Testis (tissue), 5 donors: ENCODE measurements at places on chromosomes 13 and 19.

DNA sequence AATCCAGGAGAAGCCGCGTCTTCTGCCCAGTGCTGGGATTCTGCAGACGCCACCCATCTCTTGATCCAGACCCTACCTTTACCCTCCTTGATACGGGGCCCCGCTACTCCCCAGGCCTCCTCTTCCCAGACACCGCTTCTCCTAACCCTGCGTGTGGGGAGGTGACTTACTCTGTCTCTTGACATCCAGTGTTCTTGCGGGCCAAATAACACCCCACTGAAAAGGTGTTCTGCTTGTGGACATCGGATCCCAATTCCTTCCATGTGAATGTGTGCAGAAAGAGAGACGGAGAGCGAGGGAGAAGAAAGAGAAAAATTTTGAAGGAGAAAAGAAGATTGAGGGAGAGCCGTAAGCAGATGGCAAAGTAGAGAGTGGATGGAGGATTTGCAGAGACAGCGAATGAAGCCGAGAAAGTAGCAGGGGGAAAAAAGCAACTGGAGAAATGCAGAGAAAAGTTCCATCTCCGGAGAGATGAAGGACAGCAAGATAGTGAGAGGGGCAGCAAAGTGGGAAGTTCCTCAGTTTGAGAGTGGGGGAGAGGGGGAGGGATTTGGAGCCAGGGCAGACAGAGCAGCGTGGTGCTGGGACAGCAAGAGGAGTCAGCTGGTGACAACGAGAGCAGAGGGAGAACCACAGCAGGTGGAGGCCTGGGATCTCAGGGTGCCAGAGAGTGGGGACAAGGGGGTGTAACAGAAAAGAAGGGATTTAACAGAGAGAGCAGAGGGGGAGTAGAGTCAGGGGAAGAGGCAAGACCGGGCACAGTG lies 814 bp downstream of the ZNF480 start:
- no peak for DNase-seq

- peak; percentile 67 for DNase-seq
These were observed 8.5 kb downstream of the UBXN6 start for GRCh38 chr19:4449022-4449638.

- DNase-seq, result no peak
These were observed 22.4 kb upstream of the MATK start for GRCh38 chr19:3808420-3809143.

GRCh38 chr13:27113436-27113835 lies 58.2 kb downstream of the USP12 start:
- DNase-seq, result no peak

- no peak for DNase-seq
These were observed 207.2 kb downstream of the SPRY2 start for GRCh38 chr13:80133631-80134261.

- DNase-seq, result no peak
These were observed 813 bp downstream of the ZNF562 start for GRCh38 chr19:9673912-9674662.

DNA sequence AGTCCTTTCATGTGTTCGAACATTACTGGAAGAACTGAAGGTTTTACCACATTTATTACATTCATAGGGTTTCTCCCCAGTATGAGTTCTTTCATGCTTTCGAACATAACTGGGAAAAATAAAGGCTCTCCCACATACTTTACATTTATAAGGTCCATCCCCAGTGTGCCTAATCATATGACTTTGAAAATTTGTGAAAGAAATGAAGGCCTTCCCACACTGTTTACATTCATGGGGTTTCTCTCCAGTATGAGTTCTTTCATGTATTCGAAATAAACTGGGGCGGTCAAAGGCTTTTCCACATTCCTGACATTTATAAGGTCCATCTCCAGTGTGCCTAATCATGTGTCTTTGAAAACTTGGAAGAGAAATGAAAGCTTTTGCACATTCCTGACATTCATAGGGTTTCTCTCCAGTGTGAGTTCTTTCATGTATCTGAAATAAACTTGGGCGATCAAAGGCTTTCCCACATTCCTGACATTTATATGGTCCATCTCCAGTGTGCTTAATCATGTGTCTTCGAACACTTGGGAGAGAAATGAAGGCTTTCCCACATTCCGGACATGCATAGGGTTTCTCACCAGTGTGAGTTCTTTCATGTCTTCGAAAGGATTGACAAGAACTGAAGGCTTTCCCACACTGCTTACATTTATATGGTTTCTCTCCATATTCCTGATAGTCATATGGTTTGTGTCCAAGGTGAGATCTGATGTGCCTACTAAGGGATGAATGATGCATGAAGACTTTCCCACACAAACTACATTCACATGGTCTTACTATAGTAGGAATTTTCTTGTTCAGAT lies 24.0 kb downstream of the ZNF564 start:
- DNase-seq, result no peak

GRCh38 chr19:45613926-45614725 lies 12.1 kb upstream of the GPR4 start:
- no peak for DNase-seq

DNA sequence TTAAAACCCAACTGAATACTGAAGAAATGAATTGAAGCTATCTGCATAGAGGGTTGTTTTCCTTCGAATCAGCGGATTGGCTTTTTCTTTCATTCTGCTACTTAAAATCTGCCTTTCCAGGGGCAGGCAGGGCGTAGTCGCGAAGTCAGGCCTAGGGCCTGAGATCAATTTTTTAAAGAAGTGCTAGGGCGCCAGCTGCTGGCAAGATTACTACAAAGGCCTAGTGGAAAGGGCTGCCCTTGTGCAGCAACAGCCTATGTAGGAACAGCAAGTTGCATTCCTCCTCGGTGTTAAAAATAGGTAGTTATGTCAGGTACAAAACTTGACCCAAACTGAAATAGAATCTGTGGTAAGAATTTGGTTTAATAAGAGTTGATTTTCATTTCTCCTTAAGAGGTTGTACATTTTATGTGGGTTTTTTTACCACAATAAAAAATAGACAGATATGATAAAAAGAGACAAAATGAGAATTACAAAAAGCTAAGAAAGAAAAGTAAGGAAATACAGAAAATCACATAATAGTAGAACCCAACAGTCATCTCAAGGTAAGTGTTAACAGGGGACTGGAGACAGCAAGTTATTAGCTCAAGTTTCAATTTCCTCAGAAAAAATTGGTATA lies 9.5 kb upstream of the URAD start:
- DNase-seq, result peak; percentile 68

- DNase-seq, result no peak
These were observed 589.3 kb upstream of the ARGLU1 start for GRCh38 chr13:107157271-107157670.

DNA sequence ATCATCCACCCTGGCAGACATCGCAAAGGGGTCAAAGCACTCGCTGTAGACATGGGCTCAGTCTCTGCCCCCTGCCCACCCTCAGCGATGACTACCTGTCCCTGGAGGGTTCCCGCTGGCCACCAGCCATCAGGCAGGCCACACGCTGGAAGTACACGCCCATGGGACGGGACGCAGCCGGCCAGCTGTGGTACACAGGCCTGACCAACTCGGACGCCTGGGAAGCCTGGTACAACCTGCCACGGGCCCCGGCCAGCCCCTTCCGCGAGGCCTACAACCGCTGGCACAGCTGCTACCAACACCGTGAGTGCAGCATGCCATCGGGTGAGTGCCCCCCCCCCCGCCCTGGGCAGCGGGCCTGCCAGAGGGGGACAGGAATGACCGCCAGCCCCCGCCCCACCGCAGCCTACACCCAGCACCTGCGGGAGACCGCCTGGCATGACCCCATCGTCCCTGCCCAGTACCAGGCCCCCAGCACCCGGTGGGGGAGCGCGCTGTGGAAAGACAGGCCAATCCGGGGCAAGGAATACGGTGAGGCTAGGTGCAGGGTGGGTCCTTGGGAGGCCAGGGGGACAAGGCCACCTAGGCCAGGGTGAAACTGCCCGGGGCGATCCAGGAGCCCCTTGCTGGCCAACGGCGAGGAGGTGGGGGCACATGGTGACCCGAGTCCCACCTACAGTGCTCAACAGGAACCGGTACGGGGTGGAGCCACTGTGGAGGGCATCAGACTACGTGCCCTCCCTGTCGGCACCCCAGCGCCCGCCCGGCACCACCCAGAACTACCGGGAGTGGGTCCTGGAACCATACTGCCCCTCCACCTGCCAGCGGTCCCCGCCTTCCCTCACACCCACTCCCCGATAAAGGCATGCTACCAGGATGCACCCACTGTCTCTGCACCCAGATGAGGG lies 4.4 kb downstream of the TEKTIP1 start:
- no peak for DNase-seq

- DNase-seq, result no peak
These were observed 5.7 kb downstream of the USPL1 start for GRCh38 chr13:30623392-30623791.

- DNase-seq, result no peak
These were observed 2.4 kb downstream of the FBN3 start for GRCh38 chr19:8146877-8147581.

DNA sequence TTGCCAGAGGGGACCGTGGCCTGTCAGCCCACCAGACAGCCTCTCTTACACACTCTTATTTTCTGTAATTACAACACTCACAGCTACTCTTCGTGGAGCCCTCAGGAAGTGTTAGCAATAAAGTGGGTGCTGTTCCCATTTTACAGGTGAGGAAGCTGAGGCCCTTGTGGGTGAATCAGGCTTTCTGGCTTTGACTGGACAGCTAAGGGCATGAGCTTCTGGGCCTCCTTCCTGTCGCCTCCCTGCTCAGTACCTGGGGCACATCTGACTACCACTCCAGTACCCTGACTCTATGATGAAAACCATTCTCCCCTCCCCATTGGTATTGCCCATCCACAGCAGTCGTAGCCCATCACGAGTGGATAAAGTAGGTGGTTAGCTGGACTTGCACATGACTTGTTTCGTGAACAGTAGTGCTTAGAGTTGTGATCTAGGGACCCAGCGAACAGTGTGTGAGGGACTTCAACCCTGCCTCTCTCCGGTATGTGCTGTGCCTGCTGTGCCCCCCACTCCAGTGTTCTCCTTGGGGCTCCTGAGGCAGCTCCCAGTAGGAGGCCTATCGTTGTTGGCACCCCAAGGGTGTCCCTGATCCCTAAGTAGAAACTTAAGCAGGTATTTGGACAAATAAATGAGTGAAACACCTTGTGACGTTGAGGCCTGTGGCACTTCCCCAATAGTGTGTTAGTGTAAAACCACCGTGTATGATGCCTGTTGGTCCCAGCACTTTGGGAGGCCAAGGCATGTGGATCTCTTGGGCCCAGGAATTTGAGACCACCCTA lies 38.6 kb downstream of the GATAD2A start:
- DNase-seq, result no peak

- no peak for DNase-seq
These were observed 109.2 kb upstream of the MCF2L start for GRCh38 chr13:112859817-112860190.

GRCh38 chr13:24116131-24116530 lies 44.4 kb upstream of the SPATA13 start:
- no peak for DNase-seq

- DNase-seq, result no peak
These were observed 2.2 kb downstream of the CERS1 start for GRCh38 chr19:18893587-18894253.

DNA sequence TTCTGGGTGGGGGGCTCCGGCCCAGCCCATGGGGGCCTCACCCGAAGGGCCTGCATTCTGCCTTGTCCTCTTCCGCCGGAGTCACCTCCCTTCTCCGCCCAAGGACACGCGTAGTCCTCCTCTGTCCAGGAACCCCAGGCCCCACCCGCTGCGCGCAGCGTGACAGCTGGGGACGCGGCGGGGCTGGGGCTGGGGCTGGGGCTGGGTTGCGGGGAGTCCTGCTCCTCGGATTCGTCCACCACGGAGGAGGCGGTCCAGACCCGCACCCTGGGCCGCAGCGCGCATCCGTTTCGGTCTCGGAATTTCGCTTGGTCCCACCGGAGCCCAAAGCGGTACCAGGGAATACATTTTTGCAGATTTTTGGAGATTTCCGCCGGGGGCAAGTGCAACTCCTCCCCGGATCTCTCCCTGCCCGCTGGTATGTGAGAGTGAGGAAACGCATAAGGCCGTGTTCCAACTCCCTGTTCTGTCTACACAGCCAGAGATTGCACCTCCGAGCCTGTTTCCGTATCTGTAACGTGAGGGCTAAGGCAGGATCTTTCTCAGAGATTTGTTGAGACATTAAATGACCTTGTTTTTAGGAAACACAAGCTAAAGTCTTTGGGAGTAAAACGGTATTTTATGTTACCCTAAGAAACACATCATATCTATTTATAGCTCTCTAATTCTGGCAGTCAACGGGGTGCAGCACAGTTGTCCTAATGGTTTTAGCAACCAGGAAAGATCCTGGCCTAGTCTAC lies at the start of gene COX7A1:
COX7A1 (minus strand) TSS at position 96 of the 740 bp plus-strand sequence; CDS start at position 56, 40 bp downstream.
- peak; percentile 77 for DNase-seq

GRCh38 chr13:78602561-78603239 lies 652 bp downstream of the POU4F1 start:
- DNase-seq, result peak; percentile 32

- DNase-seq, result no peak
These were observed 1.9 kb upstream of the SELENOW start for GRCh38 chr19:47776568-47776967.

DNA sequence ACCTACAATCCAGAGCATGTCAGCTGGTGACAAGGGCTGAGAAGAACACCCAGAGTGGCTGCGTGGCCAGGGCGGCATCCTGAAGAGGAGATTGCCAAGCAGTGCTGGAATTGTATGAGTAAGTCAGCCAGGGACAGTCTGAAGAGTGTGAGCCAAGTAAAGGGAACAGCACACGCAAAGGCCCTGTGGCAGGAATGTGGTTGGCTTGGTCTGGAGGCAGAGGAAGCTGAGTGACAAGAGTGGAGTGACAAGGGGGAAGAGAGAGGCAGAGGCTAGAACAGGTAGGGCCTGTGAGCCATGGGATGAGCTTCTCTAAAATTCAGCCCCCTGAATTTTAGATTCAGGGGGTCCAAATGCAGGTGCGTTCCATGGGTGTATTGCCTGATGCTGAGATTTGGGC lies 53.7 kb upstream of the UQCRFS1 start:
- no peak for DNase-seq

DNA sequence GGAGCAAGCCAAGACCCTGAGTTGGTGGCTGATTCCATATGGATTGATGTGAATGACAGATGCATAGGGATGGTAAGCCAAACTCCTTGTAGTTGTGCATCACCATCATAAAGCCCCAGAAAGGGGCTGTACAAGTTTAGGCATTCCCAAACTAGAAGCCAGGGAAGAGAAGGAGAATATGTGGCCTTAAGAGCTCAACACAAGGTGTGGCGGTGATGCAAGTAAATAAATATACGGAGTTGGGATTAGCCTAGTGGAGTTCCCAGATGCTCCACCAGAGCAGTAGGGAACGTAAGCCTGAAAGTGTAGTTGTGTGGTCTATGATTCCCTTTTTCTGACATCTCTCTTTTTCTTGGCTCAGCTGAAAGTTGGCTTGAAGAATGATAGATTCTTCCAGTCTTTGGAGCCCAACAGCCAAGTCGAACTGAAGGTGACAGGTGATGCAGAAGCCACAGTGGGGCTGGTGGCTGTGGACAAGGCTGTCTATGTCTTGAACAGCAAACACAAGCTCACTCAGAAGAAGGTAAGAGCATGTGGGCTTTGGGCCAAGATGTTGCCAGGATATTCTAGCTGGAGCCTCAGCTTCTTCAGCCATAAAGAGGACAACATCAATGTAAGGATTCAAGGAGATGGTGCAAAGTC lies 30.1 kb downstream of the RDH8 start:
- no peak for DNase-seq
